ENCODE measurements at places on chromosomes 13 and 19.

DNA sequence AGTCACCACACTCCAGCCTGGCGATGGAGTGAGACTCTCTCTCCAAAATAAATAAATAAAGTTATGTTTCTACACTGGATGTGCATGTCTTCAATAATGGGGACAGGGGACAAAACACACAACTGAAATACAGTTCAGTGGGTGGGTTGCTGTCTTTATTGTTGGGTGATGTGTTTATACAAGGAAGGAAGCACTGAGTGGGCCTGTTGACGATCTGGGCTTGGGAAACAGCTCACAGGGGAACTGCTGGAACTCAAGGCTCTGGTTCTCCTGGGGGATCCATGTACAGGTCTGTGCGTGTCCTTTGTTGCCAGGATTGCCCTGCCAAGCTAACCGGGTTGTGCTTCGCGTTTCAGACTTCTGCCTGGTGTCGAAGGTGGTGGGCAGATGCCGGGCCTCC lies 18.9 kb downstream of the SPINT2 start:
- no peak for DNase-seq

GRCh38 chr13:100254002-100254401 lies 165.1 kb downstream of the PCCA start:
- no peak for DNase-seq

GRCh38 chr13:107721125-107721869 lies 494.0 kb downstream of the LIG4 start:
- no peak for DNase-seq

DNA sequence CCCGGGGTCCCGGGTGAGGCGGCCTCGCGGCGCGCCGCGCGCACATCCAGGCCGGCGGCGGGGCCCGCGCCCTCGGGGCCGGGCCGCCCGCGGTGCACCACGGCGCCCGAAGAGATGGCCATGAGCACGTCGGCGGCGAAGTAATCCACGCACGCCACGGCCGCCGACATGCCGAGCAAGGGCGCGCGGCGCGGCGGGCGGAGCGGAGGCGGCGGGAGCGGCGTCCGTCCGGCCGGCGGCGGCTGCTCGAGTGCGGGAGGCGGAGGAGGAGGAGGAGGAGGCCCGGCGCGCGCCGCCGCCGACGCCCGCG lies at the start of gene KLF16:
Gene KLF16 (minus strand): TSS at position 252 of the 310 bp plus-strand sequence. CDS start 82 bp downstream, at position 170.
- no peak for DNase-seq

DNA sequence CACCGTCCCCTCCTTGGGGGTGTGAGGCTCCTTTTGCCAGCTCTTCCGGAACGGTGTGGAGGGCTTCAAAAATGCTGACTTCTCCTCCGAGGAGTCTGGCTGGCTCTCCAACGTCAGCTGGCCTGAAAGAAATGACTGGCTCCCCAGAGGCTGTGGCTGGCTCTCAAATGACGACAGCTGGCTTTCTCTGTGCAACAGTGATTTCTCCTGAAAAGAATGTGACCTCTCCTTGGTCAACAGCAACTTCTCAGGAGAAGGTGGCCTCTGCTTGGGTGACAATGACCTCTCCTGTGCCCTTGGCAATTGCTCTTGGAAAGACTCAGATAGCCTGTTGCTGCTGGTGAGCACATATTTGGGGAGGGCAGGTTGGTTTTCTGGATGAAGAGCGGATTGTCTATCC lies 29.2 kb downstream of the ONECUT3 start:
- no peak for DNase-seq

- no peak for DNase-seq
These were observed 62.2 kb upstream of the GTF3A start for GRCh38 chr13:27362064-27362751.

- no peak for DNase-seq
These were observed 43.1 kb downstream of the PDS5B start for GRCh38 chr13:32629313-32629712.

DNA sequence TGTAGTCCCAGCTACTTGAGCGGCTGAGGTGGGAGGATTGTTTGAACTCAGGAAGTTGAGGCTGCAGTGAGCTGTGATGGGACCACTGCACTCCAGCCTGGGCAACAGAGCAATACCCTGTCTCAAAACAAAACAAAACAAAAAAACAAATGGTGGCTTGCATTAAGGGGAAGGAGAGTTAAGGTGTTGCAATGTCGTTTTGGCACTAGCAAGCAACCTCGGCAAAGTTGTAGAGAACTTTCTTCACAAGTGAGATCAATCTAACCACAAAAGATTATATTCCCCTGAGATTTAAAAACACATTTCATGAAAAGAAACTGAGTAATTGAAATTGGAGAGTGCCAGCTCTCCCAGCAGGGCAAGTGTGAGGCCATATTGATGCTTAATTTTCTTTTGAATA lies 153.7 kb downstream of the KLF5 start:
- DNase-seq: no peak

DNA sequence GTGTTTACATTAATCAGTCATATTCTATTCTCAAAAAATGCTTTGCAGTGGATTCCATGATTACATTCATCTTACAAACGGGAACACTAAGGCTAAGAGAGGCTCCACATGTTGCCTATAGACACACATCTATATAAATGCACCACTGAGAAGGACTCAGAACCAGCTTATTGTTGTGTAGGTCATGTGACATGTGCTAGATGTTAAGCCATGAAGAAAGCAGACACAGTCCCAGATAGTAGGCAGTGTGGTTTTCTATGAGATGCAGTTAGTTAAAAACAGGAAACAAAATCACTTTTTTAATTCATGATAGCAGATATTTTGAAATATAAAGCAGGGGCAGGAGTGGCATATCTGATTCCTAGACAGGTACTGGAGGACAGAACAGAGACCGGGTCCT lies 10.7 kb downstream of the SIGLEC6 start:
- no peak for DNase-seq

- DNase-seq: no peak
These were observed 17.0 kb upstream of the SACS start for GRCh38 chr13:23450340-23451046.

DNA sequence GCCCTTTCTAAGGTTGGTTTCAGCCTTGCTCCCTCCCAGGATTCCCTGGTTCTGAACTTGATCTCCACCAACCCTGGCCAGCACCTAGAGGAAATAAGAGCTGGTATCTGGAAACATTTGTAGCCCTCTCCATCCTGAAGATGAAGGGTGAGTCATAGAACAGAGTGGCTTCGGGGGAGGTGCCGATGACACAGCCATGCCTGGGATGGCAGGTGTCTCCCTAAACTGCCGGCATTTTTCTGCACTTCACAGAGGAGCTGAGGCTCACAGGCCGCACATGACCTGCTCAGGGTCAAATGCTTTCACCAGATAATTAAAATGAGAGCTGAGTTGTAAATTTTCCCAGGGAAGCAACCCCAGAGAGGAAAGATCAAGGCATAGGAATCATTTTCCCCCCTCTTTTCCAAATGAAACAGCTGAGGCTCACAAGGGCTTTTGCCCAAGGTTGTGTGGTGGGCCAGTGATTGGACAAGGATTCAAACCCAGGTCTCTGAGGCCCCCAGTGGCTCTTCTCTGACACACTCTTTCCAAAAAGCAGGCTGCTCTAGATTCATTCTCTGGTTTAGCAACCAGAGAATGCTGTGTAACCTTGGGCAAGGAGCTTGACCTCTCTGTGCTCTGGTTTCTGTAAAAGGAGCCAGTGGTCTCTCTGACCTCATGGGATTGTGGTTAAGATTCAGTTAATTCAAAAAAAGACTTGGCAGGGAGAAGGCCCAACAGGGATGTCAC lies 1.2 kb upstream of the SLC25A42 start:
- DNase-seq: no peak

DNA sequence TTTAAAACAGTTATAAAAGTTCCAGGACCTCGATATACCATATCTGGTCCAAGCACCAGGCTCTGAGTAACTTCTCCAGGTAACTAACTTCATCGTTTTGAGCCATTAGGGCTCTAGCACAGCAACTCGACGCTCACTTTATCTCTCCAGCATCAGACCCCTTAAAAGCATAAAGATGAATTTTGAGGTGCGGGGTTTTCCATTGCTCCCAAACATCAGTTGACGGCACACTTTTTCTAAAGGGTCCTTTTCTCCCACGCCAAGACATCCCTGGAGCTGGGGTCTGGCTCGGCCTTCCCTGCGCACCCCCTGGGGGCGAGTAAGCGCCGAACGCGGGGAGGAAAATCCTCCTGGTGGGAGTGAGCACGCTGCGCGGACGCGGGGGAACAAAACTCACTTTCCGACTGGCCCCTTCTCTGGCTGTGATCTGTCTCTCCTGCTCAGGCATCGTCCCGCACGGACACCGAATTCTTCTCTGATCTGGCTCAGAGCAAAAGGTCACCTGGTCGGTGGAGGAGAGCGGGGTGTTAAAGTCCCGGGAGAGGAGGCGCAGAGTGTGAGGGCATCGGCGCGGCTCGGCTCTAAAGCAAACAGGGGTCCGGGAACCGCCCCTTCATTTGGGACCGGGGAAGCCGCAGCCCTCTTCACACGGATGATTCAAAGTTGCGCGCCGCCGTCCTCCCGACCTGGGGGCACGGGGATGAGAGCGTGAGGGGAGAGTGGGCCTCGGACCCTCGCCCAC lies at the start of gene ATP7B:
Gene ATP7B (minus strand): TSS at position 561 of the 742 bp plus-strand sequence. CDS start 113 bp downstream, at position 448.
- DNase-seq: no peak

DNA sequence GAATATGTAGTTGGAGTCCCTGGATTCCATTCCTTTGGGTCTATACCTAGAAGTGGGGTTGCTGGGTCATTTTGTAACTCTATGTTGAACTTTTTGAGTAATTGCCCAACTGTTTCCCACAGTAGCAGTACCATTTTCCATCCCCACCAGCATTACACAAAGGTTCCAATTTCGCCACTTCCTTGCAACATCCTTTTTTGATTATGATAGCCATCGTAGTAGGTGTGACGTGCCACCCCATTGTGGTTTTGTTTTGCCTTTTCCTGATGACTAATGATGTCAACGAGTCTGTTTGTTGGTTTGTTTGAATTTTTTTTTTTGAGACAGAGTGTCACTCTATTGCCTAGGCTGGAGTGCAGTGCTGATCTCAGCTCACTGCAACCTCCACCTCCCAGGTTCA lies 3.3 kb upstream of the PEX11G start:
- no peak for DNase-seq

DNA sequence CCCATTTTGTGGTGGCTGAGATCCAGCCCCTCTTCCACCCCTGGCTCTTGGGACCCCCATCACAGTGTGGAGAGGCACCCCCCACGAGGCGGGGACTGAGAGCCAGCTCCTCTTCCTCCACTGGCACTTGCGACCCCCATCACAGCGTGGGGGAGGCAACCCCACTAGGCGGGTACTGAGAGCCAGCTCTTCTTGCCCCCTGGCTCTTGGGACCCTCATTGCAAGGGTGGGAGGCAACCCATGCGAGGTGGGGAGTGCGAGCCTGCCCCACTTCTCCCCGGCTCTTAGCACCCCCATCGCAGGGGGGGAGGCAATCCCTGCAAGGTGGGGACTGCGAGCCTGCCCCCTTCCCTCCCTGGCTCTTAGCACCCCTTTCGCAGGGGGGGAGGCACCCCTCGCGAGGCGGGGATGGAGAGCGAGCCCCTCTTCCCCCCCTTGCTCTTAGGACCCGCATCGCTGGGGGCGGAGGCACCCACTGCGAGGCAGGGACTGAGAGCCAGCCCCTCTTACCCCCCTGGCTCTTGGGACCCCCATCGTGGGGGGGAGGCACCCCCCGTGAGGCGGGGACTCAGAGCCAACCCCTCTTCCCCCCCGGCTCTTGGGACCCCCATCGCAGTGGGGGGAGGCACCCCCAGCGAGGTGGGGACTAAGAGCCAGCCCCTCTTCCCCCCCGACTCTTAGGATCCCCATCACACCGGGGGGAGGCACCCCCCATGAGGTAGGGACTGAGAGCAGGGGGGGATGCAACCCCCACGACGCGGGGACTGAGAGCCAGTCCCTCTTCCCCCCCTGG lies 364.6 kb upstream of the SPRY2 start:
- no peak for DNase-seq

DNA sequence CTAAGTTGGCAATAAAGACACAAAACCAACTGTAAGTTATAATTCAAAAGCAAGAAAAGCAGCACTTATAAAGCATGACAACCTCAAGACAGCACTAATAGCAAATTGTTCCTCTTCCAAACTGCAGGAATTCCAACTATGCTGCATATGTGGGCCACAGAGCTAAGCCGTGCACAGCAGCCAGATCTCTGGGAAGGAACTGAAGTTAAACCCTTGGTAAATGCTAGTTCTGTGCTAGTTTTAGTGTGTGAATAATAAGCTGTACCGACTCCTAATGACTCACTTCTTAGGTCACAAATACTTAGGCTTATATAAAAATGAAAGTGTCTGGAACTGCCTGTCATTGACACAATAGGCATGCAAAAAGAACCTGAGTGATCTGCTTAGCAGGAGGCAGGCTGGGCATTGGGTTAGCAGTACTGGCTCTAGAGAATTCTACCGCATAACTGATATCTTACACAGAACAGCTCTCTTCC lies 21.2 kb upstream of the GTF3A start:
- peak; percentile 32 for DNase-seq

GRCh38 chr13:114151565-114152284 lies 19.3 kb upstream of the RASA3 start:
- no peak for DNase-seq

DNA sequence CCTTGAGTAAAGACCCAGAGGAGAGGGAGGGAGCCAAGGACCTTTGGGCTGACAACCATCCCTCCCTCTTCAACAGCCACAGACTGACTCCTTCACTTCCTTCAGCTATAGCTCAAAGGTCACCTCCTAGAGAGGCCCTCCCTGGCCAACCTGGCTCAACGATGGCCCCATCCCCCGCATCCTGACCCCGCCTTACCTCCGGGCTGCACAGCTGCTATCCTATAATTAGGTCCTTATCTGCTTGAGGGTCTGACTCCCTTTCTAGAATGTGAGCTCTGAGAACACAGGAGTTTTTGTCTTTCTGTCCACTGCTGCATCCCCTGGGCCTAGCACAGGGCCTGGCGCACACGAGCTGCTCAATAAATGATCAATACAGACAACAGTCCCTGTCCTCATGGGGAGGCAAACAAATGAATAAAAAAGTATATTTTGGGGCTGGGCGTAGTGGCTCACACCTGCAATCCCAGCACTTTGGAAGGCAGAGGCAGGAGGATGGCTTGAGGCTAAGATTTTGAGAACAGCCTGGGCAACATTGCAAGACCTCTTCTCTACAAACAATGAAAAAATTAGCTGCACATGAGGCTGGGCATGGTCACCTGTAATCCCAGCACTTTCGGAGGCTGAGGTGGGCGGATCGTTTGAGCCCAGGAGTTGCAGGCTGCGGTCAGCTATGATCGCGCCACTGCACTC lies 6.6 kb upstream of the LGALS4 start:
- DNase-seq: no peak

DNA sequence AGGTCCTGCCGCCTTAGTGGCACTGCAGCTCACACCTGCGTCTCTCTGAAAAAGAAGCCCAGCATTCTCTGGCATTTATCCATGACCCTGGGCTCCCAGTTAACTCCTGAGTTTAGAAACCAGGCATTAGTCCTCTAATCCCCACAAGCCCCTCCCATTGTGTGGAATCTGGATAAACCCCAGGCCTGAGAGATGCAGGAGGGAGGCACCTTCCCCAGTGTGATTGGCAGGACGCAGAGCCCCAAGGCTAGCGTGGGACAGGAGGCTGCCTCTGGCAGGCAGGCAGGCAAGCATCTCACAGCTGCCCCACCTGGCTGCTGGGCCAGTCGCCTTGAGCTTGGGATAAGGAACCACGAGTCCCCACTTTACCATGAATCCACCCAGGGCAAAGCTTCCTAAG lies 11.0 kb upstream of the SERPINE3 start:
- DNase-seq: no peak

GRCh38 chr19:30312582-30313352 lies 59.4 kb upstream of the ZNF536 start:
- no peak for DNase-seq
